ENCODE measurements at places on chromosomes 1 and 21.

- no peak for DNase-seq
Observed at GRCh38 chr1:164602101-164602422, 43.1 kb downstream of the PBX1 start.

DNA sequence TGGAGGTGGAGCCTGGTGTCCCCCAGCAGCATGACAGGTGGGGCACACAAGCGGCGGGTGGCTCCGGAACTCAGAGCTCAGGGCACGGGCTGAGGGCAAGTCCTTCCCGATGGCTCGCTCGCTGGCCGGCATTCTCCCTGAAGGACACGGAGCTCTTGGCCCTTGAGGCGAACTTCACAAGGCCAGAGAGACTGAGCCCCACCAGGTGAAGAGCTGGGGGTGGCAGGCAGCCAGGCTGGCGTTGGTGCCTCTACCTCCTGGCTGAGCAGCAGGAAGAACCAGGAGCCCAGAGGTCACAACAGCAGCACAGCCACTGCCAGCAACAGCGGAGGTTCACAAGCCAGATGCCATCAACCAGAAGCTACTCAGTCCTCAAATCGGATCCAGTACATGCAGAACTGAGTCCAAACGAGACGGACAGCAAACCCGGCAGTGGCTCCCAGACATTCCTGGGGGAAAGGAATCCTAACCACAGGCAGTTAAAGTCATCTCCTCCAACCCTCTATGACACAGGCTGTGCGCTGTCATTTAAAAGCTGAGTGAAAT lies 54.1 kb downstream of the NPHP4 start:
- DNase-seq = no peak

DNA sequence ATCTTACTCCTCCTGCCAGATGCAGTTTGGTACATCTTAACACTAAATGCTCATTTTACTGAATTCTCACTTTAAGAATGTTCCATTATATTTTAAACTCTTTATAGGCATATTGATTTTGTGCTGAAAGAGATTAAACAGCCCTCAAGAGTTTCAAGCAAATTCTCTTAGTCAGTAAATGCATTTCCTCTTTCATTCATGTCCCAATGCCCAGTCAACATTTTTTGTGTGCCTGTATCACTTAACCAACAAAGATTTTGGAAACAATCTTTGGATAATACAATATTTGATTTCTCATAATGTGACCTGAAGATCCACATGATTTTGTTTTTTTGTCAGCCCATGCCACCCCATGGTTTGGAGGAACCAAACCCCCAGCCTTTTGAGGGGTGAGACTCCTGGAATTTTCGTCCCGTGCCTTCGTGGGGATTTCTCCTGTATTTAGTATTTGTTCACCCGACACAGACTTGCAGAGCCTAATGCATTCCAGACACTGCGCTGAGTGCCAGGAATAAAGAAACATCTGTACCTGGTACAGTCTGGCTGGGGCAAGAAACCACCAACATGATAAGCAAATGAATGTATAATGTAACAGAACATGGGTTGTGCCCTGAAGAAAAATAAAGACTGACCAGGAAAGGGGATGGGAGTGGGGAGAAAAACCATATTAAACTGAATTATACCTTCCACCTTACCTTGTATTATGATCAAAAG lies 47.1 kb upstream of the ETS2 start:
- DNase-seq = no peak

DNA sequence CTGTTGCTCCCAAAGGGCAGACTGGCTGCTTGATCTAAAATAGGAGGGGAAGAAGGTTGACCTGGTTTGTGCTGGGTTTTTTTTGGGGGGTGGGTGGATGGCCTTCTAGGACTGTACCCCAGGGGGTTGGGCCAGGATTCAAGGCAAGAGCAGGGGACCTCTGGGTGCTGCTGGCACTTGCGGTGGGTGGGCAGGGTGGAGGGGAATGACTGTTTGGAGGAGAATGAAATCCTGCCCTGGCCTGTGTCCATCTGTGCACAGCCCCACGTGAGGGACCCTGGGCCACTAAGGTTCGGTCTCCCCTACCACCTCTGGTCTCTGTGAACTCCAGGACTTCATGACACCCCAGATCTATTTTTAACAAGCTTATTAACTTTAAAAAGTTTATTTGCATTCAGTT lies 414.2 kb downstream of the PTPRU start:
- DNase-seq = no peak

- DNase-seq = peak; percentile 19
Observed at GRCh38 chr1:89953131-89953626, 41.7 kb upstream of the ZNF326 start.

DNA sequence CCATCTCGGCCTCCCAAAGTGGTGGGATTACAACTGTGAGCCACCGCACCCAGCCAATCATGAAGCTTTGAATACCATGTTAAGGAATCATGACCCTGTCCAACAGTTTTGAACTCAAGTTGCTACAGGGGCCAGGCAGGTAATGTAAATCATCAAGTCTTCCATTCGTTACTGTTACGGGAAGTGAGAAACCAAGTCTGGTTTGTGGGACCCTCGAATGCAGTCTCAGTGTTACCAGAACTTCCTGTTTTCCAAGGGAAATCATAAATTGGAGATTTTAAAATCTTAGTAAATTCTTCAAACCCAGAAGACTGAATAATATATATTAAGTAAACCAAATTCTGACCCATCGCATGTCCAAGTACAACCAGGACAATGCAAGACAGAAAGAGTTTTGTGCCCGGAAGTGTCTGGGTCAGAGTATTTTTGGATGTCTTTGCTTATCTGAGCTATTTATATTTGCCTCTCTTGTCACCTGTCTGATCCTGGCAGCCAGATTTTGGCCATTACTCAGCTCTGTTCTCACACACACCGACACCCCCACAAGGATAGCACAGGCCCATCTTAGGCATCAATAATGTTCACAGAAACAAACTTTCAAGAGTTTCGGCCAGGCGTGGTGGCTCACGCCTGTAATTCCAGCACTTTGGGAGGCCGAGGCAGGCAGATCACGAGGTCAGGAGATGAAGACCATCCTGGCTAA lies 8.8 kb downstream of the ATP5IF1 start:
- DNase-seq = no peak

- DNase-seq = no peak
Observed at GRCh38 chr1:79646880-79647279, 640.4 kb upstream of the ADGRL4 start.

DNA sequence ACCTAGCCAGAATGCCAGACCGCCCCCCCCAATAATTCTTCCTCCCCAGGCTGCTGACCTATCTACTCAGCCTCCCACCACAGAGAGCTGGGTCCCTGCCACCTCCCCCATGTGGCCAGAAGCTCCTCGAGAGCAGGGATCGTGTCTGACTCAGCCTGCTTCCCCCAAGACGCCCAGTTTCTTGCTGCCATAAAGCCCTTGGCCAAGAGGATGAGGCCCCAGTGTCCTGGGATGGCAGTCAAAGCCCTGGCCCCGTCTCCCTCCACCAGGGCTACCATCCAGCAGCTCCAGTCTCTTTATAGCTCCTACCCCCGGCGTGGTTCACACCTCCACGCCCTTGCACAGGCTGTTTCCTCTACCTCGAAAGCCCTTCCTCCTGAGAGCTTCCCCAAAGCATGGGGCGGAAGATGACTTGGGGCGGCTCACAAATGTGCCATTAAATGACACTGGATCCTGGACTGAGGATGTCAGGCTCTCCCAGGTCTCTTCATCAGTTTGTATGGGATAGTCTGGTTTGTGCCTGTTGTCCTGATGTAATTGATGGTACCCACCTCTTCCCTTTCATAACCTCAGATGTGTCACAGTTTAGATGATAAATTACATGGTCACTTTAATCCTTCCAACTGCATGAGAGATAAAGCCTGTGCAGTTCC lies 13.2 kb downstream of the ADGRB2 start:
- no peak for DNase-seq

DNA sequence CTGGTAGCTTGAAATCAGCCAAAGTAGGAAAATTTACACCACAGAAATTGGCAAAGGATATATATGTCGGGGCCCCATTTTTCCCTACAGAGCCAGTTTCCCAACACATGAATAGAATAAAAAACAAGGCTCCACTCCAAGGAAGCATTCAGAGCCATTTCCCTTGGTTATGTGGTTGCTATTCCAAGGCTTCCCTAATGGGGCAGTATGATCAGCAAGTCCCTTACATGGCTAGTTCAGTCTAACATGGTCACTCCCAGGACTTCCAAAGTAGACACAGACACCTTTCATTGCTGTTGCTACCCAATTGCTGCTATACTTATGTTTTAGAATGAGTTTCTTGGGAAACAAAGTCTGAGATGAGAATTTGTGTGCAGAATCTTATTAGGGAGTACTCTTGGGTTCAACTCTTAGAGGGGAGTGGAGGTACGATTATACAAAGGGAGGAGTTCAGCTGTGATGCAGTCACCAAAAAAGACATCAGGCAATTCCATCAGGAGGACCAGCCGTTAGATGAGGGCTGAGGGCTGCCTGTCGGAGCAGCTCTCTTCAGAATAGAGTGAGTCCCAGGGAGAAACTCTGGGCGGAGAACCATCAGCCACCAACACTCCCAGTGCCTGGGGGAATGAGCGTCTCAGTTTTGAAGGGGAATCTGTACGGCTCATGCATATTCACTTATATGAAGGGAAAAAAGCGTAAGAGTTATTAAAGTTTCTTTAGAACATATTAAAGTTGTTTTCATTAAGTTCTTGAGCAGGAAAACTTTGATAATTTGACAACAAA lies 92.9 kb downstream of the C21orf91 start:
- DNase-seq = no peak

DNA sequence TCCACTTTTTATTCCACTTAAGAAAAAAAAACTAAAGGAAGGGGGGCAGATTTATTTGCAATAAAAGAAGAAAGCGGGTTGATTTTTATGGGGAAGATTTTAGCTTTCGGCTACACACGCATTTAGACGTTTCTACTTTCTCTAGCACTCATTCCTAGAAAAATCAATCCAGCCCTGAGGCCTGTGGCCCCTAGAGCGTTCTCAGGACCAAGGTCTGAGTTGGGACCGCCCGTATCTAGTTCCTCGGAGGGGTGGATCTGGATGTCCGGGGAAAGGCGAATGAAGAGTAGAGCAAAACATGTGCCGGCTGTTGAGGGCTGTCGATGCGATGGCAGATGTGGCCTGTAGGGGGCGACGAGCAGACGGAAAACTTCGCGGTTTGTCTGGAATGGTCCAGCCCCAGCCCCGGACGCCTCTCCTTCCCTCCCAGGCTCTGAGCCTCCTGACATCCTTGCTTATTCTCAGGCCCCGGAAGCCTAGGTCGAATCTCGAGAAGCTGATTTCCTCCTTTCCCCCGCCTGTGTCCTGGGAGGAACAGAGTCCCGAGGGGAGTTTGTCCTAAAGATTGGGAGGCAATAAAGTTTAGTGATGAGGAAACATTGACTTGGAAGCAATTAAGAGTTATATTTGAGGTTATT lies 5.2 kb downstream of the FOXD3 start:
- no peak for DNase-seq

GRCh38 chr21:41874611-41875010 lies 4.5 kb downstream of the PRDM15 start:
- no peak for DNase-seq

DNA sequence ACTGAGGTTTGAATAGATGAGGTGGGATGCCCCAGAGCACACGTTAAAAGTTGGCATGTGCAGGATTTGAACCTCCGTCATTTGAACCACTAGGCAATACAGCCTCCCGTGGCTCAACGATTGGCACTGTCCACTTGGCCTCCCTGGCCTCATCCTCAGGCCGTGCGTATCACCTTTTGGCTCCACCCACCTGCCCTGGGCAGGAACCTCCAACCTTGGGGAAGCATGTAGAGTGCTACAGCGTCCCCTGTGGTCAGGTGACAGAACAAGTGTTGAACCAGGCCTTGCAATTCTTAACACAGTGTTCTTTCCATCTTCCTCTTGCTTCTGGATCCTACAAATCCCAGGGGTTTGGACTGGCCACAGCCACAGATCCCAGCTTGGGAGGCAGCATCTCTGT lies 112.6 kb downstream of the PAX7 start:
- DNase-seq = no peak

DNA sequence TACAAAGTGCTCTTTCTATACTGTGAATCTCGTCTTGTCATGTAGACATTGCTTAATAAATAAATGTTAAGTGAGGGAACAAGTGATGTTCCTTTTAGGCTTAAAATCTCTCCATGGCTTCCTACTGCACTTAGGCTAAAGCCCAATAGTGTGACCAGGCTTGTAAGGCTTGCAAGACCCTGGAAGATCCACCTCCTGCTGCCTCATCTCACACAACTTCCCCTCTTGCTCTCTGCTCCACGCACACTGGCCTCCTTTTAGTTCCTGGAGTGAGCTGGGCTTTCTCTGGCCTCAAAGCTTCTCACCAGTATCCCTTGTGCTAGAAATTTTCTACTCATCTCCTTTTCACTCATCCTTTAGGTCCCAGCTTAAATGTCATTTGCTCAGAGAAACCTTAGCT lies 41.5 kb upstream of the DIPK1A start:
- no peak for DNase-seq

Measured in activated naive CD4-positive, alpha-beta T cell treated with anti-CD3 and anti-CD28 coated beads, Interleukin-2, amount 50 U/mL, for 16 hours (primary cell).